ENCODE measurements at places on chromosomes 12 and 14. TPM values are rescaled to one million over a fixed set of nuclear protein-coding genes. Genes with fewer than 3 reads are reported as not detected.

The USP15 gene
- 82.4 TPM for total RNA-seq

The RERG gene
- not detected for total RNA-seq

The RNASE4 gene
- total RNA-seq = 0.73 TPM

DNA sequence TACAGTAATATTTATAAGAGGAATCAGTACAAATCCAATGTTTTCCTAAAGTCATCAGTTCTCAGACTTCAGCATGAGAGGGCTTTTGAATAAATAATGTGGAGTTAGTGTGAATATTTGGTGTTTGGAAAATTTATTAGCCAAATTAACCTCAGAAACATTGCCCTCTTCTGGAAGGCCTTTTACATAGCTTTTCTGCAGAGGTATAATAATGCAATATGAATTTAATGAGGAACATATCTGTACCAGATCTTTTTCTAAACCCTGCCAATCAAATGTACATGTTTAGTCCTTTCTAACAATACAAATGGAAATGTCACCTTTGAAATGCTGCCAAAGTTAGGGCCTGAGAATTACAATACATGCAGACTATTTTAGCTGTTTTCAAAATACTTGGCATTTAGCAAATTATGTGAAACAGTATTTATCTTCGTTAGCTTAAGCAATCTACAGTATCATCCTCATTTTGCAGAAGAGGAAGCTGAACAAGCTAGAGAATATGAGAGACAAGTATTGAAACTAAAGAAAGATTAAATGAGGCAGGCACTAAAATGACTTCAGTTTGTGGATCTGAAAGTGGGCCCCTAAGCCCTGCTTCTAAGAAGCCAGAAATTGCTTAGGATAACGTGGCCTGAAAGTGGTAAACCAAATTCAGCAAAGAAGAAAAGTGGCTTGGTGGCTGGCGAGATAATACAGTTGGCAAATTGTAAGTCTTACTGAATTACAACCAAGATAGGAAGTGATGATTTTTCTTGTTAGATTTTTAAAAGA, 60.4 kb upstream of the MANSC4 start:
- DNase-seq = no peak

- DNase-seq = no peak
Measured at GRCh38 chr12:102321305-102322082, 123.9 kb upstream of the PMCH start.

DNA sequence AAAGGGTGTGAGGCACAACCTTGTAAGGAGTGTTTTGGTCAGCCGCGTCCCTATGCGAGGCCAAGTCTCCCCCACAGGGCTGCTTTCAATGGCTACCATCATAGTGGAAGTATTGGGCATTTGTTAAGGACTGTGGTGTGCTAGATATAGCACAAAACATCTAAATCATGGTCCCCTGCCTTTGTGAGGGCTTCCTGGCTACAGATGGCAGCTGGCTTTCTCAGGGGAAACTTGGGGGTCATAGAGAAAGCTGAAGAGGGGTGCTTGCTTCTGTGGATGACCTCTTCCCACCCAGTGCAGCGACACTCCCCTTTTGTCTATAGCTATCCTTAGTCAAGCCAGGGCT, 315.8 kb downstream of the ZFP36L1 start:
- DNase-seq = no peak

- DNase-seq = no peak
Measured at GRCh38 chr12:131218923-131219669, 265.4 kb downstream of the ADGRD1 start.

- DNase-seq = no peak
Measured at GRCh38 chr12:81359736-81360135, 281.9 kb downstream of the ACSS3 start.

All from activated T-helper 2 cell treated with anti-CD3 and anti-CD28 coated beads, Interferon-gamma antibody, Interleukin-2, Interleukin-4, amounts not matched to agents 10 μg/mL and 5 μg/mL and 100 μg/mL, durations not matched to agents 14 hours and 24 hours and 36 hours (primary cell).